ENCODE measurements at places on chromosomes 3 and 15. TPM values are rescaled to one million over a fixed set of nuclear protein-coding genes. Genes with fewer than 3 reads are reported as not detected.

DNA sequence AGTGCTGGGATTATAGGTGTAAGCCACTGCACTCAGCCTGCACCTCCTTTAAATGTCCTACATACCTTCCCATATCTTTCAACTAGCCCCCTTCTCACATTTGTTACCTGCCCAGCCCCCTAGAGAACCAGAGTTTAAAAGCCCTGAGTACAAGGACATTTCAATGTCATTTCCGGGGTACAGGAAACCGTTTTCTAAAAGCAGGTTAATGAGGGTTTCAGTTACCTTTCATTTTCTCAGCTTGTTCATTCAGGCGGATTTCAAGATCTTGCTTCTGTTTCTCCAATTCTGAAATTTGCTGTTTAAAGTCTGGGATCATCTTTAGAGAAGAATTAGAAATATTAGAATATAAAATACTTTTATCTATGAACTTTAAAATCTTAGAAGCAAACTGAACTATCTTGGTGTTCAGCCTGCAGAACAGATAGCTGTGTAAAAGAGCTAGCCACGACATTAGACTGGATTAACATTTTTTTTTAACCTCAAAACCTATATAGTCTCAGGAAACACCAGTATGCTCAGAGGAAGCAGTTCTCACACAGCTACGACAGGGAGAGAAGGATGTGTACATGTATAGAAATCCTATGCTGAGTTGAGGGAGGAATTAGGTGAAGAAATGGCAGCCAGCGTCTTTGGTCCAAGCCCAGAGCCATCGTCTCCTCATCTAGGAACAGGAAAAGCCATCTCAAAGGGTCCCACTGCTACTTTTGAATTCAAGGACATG is 29.9 kb upstream of the GNB5 start:
- no peak for DNase-seq

- no peak for DNase-seq
Measured at GRCh38 chr15:77475001-77475400, 54.3 kb downstream of the HMG20A start.

DNA sequence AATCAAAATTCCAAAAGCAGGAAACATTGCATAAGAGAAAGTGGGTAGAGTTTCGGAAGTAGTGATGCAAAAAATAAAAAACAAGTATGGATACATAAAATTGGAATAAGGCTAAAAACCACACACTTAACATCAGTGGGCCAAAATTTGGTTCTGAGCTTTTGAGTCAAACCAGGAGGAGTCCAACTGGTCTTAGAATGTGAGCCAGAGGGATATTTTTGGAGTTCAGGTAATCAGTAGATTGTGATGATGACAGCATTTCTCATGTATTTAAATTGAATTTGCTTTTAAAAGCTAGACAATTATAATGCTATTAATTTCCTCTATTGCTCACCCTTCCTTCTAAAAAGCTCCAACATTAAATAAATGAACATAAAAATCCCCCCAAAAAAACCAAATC is 38.2 kb upstream of the CHST2 start:
- DNase-seq: no peak

RBSN gene
- total RNA-seq: 94.9 TPM

PFN2 gene
- total RNA-seq: 62.3 TPM

GRCh38 chr15:98408231-98408630 is 240.1 kb upstream of the IGF1R start:
- DNase-seq: no peak

DNA sequence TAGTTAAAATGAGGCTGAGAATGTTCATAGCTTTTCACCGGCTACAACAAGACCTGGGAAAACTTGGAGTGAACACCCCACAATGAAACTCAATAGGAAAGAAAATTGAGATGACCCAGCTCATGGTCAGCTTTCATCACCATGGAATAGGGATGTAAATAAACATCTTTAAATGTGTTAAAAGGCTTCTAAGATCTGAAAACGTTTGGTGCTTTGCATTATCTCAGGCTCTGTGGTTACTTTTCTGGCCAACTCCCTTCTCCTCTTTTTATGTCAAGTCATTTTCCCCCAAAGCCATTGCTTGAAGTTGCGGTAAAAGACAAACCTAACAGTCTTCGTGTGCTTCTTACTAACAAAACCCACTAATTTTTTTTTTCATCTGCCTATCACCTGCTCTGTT is 195.8 kb downstream of the MECOM start:
- DNase-seq: no peak

DNA sequence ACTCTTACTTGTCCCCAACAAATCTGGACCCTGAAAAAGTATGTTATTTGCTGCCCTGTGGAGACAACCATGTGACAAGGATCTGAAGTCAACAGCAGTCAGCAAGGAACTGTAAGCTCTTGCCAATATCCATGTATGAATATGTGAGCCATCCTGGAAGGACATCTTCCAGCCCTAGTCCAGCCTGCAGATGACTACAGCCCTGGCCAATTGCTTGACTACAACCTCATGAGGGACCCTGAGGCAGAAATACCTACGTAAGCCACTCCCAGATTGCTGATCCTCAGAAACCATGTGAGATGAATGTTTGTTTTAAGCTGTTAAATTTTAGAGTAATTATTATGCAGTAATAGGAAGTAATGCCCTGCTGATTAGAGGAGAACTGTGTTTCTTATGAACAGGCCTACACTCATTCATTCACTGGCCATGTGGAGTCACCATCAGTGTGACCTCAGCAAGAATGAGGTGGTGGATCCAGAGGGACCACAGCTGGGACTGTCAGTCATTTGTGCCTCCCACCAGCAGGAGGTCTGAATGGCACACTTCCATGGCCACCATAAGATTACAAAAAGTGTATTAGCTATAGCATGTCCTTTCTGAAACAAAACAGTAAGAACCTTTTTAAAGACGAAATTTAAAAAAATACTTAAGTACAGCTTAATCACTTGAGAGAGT is 92.6 kb downstream of the TFDP2 start:
- DNase-seq: no peak

DNA sequence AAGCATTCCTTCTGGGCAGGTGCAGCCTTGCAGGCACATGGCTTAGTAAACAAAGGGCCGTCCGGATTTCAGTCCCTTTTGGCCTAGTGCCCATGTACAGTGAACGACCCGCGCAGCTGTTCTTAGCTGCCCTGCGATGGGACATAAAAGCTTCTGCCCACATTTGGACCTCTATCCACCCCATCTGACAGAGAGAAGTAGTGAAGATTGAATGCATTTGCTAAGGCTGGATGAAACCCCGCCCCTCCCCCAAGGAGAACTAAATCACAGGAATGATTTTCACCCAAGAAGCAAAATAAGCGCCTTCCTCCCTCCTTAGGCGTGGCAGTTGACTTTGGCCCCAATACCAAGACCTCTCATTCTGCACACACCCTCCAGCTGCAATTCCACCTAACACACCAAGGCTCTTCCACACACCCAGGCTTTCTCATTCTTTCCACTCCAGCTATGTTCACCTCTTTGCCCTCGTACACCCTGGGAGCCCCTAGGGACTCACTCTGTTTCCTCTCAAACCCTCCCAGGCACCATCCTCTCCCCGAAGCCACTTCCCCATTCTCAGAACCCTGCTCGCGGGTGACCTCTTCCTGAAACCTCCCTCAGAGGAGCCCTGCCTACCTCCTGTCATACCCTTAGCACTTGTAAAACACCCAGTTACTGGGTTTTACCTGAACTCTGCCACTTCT is 14.1 kb upstream of the HRH1 start:
- DNase-seq: peak; percentile 74

DPP8 gene
- total RNA-seq: 42.4 TPM

GRCh38 chr3:129628169-129628522 is 21.7 kb upstream of the PLXND1 start:
- no peak for DNase-seq

OR5K2 gene
- not detected for total RNA-seq

PATL2 gene
- 11.0 TPM for total RNA-seq

PP2D1 gene
- not detected for total RNA-seq

- DNase-seq: no peak
Measured at GRCh38 chr3:53040351-53040820, 5.5 kb downstream of the SFMBT1 start.

DNA sequence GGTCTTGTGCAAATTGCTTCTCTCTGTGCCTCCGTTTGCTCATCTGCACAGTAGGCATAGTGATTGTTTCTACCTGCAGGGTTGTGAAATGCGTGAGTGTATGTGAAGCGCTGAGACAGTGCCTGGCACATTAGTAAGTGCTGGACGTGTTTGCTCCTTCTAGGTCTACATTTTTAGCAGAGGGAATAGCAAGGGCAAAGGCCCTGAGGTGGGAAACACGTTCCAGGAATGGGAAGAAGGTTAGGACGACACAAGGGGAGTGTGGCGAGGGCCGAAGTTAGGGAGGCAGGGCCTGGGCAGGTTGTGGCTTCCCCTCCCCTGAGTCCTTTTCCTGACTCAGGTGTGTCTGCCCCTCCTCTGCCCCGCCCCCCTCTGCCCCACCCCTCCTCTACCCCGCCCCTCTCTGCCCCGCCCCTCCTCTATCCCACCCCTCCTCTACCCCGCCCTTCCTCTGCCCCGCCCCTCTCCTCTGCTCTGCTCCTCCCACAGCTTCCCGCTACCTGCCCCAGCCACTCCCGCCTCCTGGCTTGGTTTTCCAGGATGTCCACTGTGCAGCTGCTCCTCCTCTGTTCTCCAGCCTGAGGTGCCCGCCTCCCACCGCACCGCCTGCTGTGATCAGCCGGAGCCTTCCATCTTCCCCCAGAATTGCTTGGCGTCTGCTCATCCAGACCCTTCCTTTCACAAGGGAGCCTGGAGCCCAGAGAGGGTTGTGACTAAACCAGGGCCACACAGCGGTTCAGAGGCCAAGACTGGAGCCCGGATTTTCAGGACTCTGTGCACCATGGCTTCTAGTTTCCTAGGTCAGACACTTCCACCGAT is 31.1 kb upstream of the SMAD6 start:
- DNase-seq: peak; percentile 83

DNA sequence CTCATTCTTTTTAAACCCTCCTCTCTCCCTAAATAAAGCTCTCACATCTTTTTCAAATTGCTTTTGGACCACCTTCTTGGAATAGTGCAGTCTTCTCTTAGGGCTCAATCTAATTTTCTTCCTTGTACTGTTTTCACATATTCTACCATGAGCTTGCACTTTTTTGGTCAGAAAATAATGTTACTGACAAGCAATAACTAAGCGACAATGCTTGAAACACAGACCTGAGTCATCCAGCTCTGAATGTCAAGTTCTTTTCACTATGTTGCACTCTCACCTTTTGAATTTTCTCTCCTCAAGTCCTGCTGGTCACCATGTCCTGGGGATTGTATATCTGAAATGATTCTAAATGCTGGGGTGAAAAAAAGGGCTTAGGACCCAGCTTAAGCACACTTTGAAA is 8.9 kb downstream of the TNFAIP8L3 start:
- DNase-seq: no peak

DNA sequence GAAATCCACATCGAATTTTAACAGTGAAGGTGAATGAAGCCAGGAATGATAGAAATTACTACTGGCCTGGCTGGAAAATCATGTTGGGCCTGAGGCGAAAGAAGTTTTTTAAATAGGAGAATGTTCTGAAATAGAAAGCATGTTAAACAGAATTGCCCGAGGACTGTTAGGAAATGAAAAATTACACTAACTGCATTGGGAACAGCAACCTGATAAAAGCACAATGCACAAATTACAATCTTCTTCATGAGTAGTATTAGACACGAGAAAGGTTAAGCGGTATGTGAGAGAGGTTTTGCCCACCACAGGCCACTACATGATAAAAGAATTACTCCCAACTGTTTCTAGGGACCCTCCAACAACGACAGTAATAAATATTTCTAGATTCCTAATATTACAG is 18.9 kb downstream of the GBE1 start:
- DNase-seq: no peak

C3orf85 gene
- 6.6 TPM for total RNA-seq

- no peak for DNase-seq
Measured at GRCh38 chr3:153614140-153614539, 452.1 kb downstream of the RAP2B start.

- DNase-seq: no peak
Measured at GRCh38 chr3:127889461-127889863, 25.6 kb upstream of the KBTBD12 start.

GRCh38 chr3:126539558-126540250 is 15.7 kb downstream of the CHST13 start:
- peak; percentile 16 for DNase-seq

- DNase-seq: no peak
Measured at GRCh38 chr3:139121513-139122220, 77.0 kb upstream of the PRR23C start.

C2CD4B gene
- total RNA-seq: 1.8 TPM

BMF gene
- total RNA-seq: 24.9 TPM

- DNase-seq: no peak
Measured at GRCh38 chr3:149575961-149576564, 81.8 kb downstream of the WWTR1 start.

DNA sequence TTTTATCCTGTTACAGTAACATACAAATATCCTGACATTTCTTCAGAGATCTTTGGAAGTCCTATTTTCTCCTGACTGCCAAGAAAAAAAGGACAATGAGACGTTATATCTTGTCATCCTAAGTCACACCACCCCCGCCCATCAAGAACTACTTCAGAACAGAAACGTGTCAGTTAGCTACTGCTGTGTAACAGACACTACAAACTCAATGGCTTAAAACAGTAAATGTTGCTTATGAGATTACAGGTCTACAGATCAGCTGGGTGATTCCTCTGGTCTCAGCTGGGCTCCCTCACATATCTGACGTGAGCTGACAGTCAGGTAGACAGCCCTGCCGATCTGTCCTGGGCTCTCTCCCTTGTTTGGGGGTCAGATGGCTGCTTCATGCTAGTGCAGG is 20.5 kb upstream of the CCDC174 start:
- no peak for DNase-seq

GRCh38 chr15:42385206-42385979 is 26.1 kb downstream of the CAPN3 start:
- DNase-seq: peak; percentile 71

DNA sequence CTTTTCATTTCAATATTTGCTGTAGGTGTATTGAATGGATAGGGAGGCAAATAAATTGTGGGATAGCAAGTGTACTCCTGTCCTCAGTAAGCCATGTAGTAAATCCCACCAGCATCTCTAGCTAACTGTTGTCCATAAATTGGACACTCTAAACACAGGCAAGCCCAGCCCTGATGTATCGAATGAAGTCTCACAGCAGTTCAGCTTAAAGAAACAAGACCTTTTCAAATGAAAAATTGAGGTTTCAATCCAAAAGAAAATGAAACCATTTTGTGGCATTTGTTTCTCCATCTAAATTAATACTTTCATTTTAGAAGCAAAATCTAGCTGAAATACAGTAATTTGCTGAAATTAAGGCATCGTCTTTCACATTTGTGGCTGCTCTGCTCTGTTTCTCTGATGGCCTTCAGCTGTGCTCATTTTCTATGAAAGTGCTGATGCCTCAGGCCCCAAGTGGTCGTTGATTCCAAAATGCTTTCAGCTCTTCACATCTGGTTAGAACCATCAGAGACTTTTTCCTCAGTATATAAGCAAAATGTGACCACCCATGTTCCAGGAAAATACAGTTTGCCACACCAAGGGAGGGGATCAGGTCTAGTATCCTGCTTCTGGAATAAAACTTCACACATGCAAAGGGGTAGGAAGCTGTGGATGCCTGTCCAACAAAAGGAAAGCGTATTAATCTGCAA is 245.0 kb downstream of the ZMAT3 start:
- no peak for DNase-seq

- DNase-seq: no peak
Measured at GRCh38 chr3:56573501-56573900, 16.5 kb downstream of the CCDC66 start.

Measured in Peyer's patch (tissue), 4 donors.